Muscle of back (tissue), 13 donors: ENCODE measurements at places on chromosomes 3 and 15. TPM values are rescaled to one million over a fixed set of nuclear protein-coding genes. Genes with fewer than 3 reads are reported as not detected.

DNA sequence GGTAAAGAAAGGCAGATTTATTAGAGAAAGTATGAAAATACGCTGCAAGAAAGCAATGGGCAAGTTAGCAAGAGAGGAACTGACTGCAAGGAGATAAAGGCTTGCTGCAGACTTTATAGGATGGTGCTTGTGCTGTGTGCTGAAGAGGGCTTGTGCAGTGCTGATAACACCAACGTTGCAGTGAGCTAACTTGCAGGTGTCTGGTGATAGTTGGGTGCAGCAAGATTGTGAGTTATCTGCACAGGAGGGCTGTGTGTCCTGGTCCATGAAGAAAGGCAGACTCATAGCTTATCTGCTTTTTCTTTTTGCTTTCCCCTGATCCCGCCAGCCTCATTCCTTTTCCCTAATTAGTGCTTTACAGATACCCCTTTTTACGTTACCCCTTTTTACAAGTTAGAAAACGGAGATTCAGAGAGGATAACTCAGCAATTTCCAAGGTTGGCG, 58.0 kb upstream of the ZNF148 start:
- DNase-seq, result no peak

- DNase-seq, result no peak
Observed at GRCh38 chr3:30353711-30354467, 252.5 kb upstream of the TGFBR2 start.

Gene DZIP1L
- 7.5 TPM for polyA plus RNA-seq

DNA sequence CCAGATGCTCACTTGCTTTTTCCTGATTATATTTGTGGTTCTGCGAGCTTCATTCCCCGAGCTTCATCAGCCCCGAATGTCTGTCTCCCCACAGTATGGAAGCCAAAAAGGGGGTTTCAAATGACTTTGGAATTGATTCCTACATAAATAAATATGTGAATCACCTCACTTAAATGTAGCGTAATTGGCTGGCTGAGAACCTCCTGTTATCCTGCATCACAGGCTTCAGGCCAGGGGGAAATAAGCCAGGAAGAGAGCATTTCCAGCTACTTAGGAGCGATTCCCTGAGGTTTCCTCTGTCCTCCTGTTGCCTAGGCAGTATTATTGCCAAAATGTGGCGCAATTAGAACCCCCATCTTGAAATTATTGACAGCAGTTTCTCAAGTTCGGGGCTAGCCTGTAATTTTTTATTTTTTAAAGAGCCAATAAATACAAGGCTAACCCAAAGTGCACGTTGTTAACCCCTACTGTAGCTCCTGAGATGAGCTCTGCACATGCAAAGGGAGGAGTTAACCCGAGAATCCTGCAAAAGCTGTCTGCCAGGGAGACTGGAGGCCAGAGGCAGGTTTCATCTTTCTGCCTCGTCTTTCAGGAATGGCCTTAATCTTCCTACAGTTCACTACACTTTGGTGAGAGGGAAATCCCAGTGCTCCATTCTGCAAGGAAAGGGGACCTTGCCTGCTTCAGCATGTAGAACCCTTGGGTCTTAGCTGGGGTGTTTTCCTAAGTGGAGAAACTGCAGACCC, 148.2 kb downstream of the ADAMTS9 start:
- DNase-seq, result peak; percentile 96

Gene PAK6
- polyA plus RNA-seq, result 0.43 TPM

Gene GOLGA8J
- polyA plus RNA-seq, result 0.83 TPM

Gene TRH
- polyA plus RNA-seq, result 0.19 TPM
